Activated CD8-positive, alpha-beta memory T cell treated with anti-CD3 and anti-CD28 coated beads for 48 hours (primary cell): ENCODE measurements at places on chromosomes 4 and X.

GRCh38 chr4:48130100-48130499, 4.0 kb downstream of the TXK start:
- DNase-seq: no peak

DNA sequence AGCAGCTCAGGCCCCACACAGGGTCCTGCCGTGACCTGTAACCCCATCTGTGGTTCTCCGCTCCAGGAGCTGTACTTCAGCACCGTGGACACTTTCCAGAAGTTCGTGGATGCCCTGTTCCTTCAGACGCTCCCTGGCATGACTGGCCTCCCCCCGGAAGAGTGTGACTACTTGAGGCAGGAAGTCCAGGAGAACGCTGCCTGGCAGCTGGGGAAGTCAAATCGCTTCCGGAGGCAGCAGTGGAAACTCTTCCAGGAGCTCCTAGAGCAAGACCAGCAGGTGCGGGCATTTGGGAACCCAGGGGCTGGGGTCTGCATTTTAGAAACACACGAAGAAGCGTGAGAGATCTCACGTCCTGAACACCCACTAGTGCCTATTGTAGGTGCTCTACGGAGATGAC, 72.5 kb downstream of the EVC start:
- DNase-seq: no peak

- DNase-seq: no peak
Measured at GRCh38 chr4:73776321-73776729, 36.0 kb downstream of the CXCL8 start.

GRCh38 chr4:794900-795725, 30.8 kb downstream of the CPLX1 start:
- no peak for DNase-seq

DNA sequence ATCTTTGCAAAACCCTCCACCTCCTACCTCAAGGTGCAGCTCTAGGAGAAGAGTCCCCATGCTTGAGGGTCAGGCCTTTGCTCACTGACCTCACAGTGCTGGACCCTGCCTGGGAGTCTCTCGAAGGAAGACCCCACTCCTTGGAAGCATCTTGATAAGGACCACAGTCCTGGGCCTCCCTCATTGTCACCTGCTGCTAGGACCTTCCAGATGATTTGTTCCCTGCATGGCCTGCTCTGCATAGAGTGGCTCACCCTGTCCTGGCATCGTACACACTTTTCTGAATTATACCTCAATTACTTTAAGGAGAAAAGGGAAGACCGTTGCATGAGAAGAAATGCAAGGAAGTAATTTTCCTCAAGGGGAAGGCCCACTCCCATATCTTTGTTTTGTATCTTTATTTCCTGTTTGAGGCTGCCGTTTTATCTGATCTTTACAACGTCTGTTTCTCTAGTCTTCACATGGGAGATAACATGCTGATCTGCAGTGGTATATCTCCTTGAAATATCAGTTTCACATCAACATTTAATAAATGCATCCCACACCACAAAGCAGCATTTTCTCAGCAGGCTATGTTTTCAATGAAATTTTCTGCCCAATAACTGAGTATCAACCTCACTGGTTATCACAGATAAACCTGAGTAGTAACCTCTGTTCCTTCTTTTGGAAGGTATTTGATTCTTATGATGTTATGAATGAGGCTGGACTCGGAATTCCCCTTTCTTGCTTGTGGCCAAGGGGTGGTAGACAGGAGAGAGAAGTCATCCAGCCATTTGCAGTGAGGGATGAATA, 15.0 kb upstream of the AKAP17A start:
- no peak for DNase-seq

DNA sequence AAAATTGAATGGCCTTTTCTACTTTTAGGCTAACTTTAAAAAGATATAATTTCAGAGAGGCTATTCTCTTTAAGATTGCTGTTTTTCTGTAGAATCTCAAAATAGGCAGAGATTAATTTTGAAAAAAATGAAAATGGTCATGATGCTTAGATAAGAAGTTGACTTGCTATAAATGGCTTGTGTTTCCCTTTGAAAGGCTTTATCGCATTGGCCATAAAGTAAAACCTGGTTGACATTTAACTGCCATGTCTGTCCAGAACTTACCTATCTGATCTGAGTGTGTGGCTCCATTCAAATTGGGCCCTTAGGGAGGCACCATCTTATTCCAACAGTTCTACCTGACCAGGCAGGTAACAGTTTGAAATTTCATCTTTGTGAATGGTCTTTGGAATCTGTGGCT, 56.1 kb downstream of the AFF2 start:
- DNase-seq: no peak

DNA sequence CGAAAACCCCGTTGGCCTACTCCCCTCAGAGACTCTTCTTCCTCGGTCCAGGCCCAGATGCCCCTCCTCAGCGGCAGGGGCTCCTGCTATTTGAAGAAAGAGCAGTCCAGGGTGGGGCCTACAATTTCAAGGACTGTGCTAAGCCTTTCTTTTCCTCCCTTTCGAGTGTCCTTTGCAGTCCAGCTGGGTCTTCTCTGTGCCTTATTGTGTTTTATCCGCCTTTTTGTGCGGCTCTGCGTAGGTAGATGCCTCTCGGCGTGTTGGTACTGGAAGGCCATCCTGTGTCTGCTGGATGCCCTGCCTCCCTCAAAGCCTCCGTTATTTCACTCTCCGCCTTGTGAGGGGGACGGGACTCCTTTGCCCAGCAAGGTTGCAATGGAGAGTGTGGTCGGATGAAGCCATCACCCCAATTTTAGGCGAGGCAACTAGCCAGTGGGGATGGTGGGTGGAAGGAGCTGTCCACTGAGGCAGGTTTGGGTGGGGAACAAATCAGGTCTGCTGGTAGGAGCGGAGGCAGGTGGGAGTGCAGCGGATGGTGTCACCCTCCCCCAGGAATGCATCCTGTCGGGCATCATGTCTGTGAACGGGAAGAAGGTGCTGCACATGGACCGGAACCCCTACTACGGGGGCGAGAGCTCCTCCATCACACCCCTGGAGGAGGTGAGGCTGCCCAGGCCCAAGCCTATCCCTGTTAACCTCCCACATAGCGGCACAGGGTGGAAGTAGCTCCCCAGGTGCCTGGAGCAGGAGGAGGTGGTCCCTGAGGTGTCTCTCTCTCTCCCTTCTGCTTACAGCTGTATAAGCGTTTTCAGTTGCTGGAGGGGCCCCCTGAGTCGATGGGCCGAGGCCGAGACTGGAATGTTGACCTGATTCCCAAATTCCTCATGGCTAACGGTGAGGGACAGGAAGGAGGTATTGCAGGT, 1.3 kb downstream of the GDI1 start:
- DNase-seq: no peak

- DNase-seq: no peak
Measured at GRCh38 chr4:188691811-188692210, 552.6 kb downstream of the TRIML1 start.

DNA sequence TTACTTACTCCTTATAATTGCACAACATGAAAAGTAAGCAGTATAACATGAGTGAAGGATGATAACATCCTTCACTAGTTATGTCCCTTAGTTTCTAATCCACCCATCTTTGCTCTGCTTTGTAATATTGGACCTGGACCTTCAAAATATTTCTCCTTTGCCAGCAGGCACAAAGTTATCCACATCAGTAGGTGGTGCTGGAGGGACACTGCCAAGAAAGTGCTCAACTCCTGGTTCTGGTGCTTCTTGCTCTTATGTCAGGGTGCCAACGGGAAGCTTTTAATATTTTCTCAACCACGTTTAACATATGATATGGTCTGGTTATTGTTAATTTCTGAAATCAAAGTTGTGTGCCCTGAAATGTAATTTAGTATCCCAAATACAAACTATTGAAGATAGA, 49.1 kb downstream of the TMEM165 start:
- DNase-seq: no peak

DNA sequence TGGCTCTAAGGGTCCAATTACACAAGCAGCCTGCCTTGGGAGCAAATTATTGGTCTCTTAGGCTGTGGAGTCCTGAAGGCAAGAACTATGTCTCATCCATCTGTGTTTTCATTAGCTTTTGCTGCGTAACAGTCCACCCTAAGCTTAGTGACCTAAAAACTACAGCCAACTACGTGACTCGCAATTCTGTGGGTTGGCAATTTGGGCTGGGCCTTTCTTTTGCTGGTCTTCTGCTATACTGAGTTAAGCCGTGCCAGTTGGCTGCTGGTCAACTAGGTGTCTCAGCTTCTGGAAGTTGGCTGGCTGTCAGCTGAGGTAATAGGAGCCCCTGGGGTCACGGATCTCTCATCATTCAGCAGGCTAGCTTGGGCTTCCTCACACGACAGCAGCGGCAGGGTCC, 205.6 kb upstream of the S100G start:
- no peak for DNase-seq

- DNase-seq: no peak
Measured at GRCh38 chr4:80112236-80112635, 39.2 kb upstream of the ANTXR2 start.
